ENCODE measurements at places on chromosomes 13 and 19.

GRCh38 chr13:37127691-37128241 lies 22.3 kb upstream of the CSNK1A1L start:
- no peak for DNase-seq

GRCh38 chr13:48161530-48162179 lies 66.8 kb upstream of the MED4 start:
- peak; percentile 44 for DNase-seq

DNA sequence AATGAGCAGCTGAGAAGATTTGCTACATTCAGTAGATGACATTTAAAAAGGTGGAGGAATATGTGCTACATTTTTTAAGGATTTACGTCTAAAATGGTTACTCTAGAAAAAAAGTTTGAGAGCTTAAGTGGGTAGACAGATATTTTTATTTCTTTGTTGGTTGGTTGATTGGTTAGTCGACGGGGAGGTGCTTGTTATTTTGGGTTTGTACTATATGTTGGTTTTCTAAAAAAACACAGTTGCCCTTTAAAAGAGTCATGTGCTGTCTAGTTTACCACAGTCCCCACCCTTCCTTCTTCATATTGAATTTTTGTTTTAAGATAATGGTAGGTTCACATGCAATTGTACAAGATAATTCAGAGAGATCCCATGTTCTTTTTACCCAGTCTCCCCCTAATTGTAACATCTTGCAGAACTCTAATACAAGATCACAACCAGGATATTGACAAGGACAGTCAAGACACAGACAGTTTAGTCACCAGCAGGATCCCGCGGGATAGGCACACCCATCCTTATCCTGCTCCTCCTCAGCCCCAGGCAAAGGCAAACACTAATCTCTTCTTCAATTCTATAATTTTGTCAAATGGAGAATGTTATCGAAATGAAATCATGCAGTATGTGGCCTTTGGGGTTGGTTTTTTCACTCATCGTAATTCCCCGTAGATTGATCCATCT lies 171.4 kb downstream of the FOXO1 start:
- no peak for DNase-seq

- DNase-seq = no peak
Observed at GRCh38 chr19:18737954-18738351, 53.2 kb downstream of the COMP start.

GRCh38 chr19:57437931-57438330 lies 2.8 kb downstream of the ZNF749 start:
- no peak for DNase-seq

GRCh38 chr13:87295636-87296035 lies 375.5 kb upstream of the SLITRK5 start:
- no peak for DNase-seq

GRCh38 chr13:77911751-77912150 lies 6.9 kb downstream of the EDNRB start:
- DNase-seq = no peak

GRCh38 chr13:80141123-80141849 lies 199.6 kb downstream of the SPRY2 start:
- peak; percentile 49 for DNase-seq

GRCh38 chr19:55212447-55212846 lies 3.1 kb upstream of the PTPRH start:
- no peak for DNase-seq

DNA sequence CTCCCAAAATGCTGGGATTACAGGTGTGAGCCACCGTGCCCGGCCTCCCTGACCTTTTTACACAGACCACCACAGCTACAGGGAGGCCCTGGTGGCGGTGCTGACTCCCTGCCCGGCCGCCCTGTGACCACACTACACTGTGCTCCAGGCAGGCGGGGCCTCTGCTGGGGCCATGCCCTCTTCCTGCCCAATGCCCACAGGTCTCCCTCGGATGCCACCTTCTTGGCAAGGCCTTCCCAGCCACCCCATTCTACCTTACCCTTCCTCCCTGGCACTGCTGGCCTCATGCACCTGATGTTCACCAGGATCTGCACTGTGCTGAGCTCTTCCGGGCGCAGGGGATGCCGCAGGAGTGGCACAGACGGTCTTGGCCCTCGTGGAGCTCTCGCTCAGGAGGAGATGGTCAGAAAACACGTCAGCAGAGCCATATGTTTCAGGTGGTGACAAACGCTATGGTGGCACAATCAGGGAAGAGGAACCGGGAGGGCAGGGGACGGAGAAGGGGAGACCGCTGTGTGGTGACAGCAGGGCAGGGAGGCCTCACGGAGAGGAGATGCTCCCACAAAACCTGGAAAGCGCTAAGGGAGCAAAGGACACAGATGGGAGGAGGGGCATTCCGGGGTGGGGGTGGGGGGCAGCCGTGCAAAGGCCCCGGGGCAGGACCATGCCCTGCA lies 4.1 kb downstream of the PIP5K1C start:
- DNase-seq = no peak

DNA sequence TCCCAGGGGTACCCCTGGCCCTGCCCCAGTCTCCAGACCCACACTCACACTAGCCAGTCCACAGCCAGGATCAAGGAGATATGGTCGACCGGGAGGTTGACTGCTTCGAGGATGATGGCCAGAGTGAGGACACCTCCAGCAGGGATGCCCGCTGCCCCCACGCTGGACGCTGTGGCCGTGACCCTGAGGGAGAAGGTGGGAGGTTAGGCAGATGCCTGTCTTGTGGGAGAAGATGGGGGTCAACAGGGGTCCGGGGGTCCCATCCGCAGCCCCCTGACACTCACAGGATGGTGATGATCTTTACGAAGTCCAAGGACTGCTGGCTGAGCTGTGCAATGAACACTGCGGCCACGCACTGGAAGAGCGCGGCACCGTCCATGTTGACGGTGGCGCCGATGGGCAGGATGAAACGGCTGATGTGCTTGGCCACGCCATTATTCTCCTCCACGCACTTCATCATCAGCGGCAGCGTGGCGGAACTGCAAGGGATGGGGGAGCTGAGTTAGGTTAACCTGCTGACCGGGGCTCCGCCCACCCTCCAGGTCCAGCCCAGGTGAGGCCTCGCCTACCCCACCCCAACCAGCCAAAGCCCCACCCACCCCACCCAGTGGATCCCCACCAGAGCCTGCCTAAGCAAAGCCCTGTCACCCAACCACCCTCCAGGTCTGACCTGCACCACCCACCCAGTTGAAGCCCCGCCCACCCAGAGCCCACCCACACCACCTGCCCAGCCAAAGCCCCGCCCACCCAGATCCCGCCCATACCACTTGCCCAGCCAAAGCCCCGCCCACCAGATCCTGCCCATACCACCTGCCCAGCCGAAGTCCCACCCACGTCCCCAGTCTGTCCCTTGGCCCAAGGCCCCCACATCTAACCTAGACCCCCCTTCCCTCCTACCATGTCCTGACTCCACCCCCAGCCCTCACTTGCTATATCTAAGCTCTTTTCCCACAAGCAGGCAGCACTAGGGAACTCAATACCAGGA lies 11.2 kb downstream of the SLC1A5 start:
- no peak for DNase-seq

- no peak for DNase-seq
Observed at GRCh38 chr13:78103936-78104335, 185.3 kb upstream of the EDNRB start.

GRCh38 chr19:56732976-56733375 lies 61.4 kb upstream of the ZNF835 start:
- DNase-seq = no peak

- DNase-seq = no peak
Observed at GRCh38 chr13:42807241-42807640, 25.9 kb downstream of the FAM216B start.

GRCh38 chr13:26914624-26915023 lies 154.0 kb upstream of the GPR12 start:
- no peak for DNase-seq

- no peak for DNase-seq
Observed at GRCh38 chr13:46554951-46555350, 2.0 kb downstream of the LRCH1 start.

- DNase-seq = no peak
Observed at GRCh38 chr19:16386619-16387240, 62.1 kb downstream of the KLF2 start.

DNA sequence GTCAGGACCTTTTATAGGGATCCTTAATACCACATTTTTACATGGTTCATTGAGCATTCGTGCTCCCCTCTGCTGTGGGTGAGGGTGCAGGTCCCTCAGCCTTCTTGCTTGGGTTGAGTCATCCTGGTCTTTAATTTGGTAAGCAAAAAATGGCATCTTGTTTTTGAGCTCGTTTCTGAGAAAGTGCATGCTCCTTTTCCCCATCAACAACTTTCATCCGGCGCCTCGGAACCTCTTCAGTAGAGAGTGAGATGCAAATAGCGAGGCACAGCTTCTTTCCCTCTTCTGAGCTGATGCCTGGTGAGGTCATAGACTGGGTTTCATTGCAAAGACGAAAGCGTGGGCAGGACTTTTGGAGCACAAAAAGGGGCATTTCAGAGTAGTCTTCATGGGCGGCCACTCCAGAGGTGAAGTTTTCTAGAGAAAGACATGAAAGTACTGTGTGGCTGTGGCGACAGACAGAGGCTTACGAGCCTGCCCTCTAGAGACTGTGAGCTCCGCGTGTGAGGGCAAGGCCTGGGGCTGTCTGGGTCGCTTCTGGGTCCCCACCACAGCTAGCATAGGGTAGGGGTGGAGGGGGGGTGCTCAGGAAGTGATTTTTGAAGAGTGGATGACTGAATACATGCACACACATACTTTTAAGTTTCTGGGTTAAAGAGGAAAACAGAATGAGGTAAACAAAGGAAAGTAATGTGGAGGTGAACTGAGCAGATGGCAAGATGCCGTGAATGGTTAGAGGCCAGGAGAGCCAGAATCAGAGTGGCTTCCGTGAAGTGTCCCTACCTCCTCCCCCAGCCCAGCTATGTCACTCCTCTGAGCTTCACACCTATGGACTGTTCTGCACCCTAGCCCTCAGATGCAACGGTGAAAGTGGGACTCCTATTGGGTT lies 44.3 kb downstream of the BBC3 start:
- no peak for DNase-seq

GRCh38 chr13:61600360-61601033 lies 184.8 kb upstream of the PCDH20 start:
- DNase-seq = no peak

- DNase-seq = no peak
Observed at GRCh38 chr13:96898646-96899254, 95.5 kb downstream of the OXGR1 start.

All from ureter (tissue), 1 donor.